GM10248 (cell line): ENCODE measurements at places on chromosomes 2 and 18.
A peak's percentile ranks its signal among the peaks of the same experiment; 100 is the strongest.

DNA sequence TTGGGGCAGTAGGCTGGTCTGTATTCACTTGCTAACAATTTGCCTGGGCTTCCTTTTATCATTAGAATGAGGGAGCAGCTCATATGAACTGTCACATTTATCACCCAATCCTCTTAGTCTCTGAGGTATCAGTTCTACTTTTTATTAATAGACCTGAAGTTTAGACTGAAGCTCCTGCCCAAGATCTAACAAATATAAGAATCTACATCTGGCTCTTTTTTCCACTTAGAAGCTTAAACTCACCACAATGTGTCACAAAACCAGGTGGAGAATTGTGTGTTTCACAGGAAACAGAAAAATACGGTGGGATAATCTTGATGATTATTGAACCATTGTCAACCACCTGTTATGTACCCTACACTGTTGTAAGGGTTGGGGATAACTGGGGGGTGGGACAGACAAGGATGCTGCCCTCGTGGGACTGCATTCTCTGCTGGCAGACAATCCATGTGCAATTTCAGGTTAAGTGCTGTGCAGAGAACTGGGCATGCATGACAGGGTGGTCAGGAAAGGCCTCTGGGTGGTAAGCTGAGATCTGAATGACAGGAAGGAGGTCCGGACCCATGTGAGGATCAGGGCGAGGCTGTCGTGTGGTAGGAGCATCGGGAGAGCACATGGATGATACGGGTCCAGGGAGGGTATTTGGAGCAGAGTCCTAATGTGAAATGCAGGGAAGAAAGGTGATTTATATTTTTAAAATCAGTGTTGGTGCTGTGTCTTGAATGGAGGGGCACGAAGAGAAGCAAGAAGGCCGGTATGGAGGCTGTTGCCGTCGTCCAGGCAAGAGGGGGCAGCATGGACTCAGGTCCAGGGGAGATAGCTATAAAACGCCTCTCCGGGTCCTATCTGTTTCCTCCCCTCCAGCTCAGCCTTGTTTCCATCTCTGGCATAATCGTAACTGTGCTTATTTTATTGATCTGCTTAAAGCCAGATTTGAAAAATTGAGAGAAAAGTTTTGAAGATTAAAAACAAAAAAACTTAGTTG is 17.6 kb downstream of the MYL12B start:
- DNase-seq: peak; percentile 54

- no peak for DNase-seq
Observed at GRCh38 chr2:192124571-192124970, 70.2 kb downstream of the TMEFF2 start.

DNA sequence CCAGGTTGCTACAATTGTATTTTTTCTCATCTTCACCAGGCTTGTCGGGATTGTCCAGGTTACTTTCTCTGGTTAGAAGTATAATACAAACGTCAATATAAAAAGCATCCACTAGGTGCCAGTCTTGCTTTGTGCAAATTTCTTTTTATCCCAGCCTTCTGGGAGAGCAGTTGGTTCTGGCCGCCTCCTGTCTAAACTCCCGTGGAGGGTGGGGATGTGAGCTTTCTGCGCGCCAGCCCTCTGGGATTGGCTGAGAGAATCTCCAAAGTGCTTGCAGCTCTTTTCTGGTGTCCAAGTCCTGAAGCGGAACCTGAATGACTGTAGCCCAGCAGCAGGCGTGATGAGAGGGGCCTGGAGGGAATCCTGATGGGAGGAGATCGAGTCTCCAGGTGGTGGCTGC is 22.4 kb upstream of the TOGARAM2 start:
- DNase-seq: peak; percentile 67

- no peak for DNase-seq
Observed at GRCh38 chr2:165610591-165611029, 141.1 kb downstream of the CSRNP3 start.

DNA sequence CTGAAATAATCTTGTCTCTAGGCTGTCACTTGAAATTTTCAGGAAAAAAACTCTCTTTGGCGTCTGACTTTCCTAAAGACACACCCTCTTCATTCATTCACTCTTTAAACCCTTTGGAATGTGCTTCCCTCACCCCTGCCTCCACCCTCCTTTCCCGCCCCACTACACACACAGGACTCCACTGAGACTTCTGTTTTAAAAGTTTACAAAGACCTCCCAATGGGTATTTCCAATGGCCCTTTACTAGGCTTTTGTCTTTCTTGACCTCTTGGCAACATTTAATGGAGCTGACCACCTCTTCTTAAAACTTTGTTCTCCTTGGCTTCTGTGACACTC is 96.1 kb downstream of the RBMS1 start:
- no peak for DNase-seq

- DNase-seq: no peak
Observed at GRCh38 chr18:55637204-55637603, 49.2 kb upstream of the TCF4 start.

GRCh38 chr2:129796801-129797488 is 182.5 kb upstream of the RAB6C start:
- DNase-seq: no peak

- peak; percentile 32 for DNase-seq
Observed at GRCh38 chr2:118055512-118056164, 32.6 kb upstream of the INSIG2 start.

GRCh38 chr2:9494081-9494480 is 19.7 kb downstream of the IAH1 start:
- no peak for DNase-seq

DNA sequence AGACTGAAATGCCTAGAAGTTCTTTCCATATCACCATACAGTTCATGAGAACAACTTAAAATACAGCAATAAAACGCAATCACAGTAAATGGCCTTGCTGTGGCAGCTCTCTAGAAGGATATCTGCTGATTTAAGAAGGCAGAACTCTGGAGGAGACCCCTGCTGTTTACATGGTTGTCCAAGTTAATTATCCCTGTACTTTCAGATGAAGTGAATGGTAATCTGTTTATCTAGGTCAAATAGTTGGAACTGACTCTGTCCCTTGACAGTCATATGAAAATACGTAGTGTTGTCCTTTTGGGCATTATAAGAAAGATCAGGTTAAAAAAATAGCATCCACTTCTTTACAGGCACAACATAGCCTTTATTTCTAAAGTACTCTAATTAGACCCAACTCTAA is 115.6 kb downstream of the COLEC12 start:
- no peak for DNase-seq

- DNase-seq: no peak
Observed at GRCh38 chr2:169672406-169672805, 21.8 kb downstream of the CFAP210 start.

GRCh38 chr2:164504253-164504652 is 117.0 kb downstream of the GRB14 start:
- no peak for DNase-seq

- no peak for DNase-seq
Observed at GRCh38 chr2:234555161-234555560, 58.3 kb upstream of the ARL4C start.

GRCh38 chr2:37625796-37626571 is 45.5 kb downstream of the CDC42EP3 start:
- no peak for DNase-seq

DNA sequence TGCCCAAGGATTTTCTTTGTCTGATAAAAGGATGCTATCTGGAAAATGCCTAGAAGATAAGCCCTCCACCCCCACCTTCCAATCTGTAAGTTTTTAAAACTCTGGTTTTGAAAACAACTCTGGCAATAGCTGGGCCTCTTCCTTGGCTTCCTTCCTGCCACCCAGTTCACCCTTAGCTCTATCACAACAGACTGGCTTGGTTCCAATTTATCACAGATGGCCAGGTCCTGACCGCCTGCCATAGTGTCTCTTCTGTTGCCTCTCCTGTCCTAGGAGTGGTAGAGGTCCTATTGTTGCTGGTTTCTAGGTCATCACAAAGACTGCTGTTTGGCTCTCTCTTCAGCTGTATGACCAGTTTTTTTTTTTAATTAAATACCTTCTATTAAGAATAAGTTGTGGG is 1727.9 kb upstream of the SLC39A10 start:
- DNase-seq: no peak

GRCh38 chr2:236776695-236777251 is 207.1 kb downstream of the ACKR3 start:
- DNase-seq: no peak

DNA sequence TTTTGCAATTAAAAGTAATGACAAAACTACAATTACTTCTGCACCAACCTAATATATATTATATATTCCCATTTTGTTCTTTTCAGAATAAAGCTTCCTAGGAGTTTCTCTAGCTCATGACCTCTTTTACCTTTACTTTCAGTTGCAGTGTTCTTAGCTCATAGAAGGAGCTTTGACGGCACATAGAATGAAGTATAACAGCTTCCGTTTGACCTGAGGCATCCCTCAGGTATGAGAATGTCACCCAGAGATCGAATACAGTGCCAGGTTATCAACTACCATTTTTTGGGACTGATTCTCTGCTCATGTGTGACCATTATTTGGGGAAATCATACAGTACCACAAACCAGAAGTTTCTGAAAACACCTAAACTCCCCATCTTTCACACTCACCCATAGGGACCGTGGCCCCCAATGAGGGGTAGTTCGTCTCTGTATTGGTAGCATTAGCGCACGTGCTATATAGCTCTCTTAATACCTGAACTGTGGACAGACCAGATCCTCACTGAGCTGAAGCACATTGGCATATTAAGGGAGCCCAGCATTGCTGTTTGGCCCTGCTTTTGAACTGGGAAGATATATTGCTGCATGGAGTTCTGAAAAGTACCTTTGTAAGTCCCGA is 123.0 kb downstream of the SPTBN1 start:
- no peak for DNase-seq

- no peak for DNase-seq
Observed at GRCh38 chr2:44560941-44561340, 199.2 kb downstream of the CAMKMT start.

DNA sequence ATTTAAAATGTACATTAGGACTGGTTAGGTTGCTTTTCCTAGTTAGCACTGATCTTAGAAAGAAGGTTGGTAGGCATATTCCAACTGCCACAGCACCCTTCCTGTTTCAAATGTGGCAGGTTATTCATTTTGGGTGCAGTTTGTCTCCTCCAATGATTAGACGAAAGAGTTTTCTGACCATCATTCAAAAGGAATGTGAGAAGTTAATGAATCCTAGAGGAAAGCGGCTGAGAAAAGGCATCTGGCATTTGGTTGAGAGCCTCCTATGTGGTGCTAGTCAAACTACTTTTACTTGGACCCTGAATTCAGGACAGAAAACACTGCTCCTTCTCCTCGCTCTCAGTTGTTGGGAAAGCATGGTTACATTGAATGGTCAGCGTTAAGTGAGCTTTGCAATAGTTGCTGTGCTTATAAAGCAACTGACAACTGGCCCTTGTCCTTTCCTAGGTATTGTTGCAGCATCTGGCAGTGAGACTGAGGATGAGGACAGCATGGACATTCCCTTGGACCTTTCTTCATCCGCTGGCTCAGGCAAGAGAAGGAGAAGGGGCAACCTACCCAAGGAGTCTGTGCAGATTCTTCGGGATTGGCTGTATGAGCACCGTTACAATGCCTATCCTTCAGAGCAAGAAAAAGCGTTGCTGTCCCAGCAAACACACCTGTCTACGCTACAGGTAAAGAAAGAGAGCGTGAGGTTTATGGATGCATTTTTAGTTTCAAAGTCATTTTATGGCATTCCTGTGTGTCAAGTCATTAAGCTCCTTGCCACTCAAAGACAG is 6.1 kb downstream of the TGIF1 start:
- no peak for DNase-seq

- DNase-seq: no peak
Observed at GRCh38 chr2:174568425-174568824, 29.2 kb downstream of the WIPF1 start.

- no peak for DNase-seq
Observed at GRCh38 chr2:205636549-205637319, 45.6 kb upstream of the NRP2 start.

DNA sequence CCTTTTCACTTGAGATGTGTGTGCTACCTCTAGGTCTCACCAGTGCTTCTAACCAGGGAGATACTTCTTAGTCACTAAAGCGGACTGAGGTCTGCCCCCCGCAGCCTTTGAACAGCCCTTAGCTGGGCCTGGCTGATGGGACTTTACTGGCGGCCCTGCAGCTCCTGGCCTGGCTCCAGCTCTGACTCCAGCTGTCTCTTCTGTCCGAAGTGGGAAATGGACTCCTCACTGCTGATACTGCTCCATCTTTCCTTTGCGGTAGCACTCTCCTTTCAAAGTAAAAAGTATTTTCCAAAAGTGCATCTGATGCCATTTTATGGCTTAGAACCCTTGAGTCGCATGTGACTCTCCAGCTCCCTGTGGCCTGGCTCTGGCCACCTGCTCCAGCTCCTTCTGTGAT is 64.5 kb downstream of the ATP9B start:
- DNase-seq: no peak

DNA sequence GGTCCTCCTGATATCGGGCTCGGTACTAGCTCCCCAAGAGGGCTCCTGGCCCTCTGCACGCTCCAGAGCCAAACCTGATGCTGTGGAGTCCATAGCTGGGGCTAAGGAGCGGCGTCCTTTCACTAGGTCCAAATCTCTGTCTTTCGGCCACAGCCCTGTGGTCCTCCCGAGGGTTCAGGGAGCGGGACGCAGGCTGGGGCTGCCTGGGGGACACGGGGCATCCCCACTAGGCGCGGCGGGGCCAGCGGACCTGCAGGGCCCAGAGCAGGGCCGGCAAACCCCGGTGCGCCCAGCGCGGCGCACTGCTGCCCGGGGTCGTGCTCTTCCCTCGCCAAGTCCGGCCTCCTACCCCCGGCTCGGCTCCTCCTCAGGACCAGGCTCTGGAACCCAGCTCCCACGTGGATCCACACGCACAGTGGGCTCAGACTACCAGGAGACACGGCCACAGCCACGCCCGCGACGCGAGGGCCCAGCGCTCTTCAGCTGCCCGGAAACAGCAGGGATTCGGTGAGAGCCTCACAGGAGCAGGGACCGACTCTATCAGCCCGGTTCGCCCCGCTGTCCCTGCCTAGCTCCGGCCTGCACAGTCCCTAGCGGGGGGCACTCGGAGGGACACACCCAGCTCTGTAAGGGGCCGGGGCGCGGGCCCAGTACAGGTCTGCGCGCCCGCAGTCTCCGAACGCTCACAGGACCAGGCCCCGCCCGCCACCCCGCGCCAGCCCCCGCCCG is 593 bp downstream of the ZNF514 start:
- peak; percentile 58 for DNase-seq

DNA sequence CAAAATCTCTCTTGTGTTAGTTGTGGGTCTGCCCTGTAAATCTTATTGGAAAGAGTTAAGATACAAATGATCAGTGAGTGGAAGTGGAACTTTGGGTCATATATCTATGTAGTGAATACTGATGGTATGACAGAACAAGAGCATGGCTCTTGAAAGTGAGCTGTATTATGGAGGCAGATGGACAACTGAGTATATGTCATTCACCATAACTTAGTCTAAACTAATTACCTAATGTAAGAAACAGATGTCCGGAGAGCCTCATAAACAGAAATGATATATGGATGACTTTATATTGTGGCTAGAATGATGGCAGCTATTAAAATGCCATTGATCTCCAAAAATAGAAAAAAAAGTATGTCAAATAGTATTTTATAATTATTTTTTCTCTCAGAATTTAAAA is 72.4 kb downstream of the FASTKD2 start:
- no peak for DNase-seq
